ENCODE measurements at places on chromosomes 2 and 18.

- DNase-seq: no peak
These were observed 104.5 kb upstream of the YWHAQ start for GRCh38 chr2:9735335-9735734.

DNA sequence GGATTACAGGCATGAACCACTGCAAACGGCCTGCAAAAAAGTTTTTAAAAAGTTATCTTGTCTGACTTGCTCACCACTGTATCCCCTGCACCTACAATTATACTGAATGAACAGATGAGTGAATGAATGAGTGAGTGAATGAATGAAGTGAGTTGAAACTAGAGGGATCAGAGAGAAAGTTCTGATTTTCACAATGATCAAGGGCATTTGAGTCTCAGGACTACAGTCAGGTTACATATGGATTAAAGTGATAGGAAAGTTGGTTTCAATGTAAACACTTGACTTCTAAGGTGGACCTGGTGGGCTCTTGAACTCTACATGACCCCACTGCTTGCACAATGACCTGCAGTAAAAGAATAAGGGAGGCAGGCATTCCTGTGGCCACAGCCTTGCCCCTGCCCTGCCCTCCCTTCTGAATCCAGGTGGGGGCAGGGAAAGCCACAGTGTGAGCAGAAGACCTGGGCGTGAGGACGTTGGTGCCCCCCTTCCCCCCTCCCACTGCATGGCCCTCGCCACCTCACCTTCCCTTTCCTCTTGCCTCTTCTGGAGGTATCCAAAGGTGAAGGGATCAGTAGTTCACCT, 10.7 kb downstream of the C2orf80 start:
- no peak for DNase-seq

DNA sequence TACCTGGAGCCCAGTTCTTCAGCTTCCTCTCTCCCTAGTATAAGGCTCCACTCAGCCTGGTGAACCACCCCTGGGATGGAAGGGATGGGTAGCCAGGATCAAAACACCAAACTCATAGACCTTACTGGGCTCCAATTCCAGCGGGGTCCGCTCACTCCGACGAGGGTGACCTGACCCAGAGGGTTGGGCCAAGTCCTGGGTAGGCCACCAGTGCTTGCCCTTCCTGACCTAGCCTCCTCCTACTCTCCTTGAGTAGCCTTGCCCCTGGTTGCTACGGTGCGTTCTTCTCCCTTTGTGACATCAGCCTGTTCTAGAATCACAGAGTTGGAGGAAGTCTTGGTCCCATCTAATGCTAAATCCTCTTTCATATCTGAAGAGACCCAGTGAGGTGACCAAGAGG, 537 bp upstream of the STAT4 start:
- DNase-seq: no peak

DNA sequence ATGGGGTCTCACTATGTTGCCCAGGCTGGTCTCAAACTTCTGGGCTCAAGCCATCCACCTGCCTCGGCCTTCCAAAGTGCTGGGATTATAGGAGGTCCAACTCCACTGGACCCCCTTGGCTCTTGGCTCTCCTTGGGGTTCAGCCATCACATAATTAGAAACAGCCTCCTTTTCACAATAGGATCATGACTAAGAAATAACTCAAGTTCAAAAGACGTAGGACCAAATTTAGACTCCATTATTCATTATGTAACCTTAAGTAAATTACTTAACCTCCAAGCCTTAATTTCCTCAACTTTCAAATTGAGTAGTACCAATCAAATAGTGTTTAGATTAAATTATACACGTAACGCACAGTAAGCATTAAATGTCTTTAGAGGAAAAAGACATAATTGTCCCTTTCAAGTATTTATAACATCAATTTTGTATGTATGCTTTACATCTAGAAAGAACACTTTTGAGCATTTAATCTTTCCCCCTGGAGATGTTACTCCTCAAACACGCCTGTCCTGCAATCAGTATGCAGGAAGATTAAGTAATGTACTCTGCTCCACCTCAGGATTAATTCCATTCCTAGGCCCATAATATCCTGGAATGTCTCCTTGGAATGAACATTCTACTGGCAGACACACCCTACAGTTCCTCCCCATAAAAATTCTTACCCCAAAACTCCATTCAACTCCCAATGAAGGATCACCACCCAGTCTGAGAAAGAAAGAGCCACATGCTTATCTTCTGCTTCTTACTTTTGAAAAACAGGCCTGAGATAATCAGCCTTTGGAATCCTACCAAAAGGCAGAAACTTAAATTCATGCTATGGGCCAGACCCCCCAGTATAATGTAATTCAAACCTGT, 49.1 kb downstream of the COBLL1 start:
- DNase-seq: no peak

- DNase-seq: no peak
These were observed 22.6 kb downstream of the PCARE start for GRCh38 chr2:29051730-29052129.

- DNase-seq: no peak
These were observed 210.1 kb upstream of the STON1 start for GRCh38 chr2:48319863-48320262.

GRCh38 chr2:222306393-222307142, 7.8 kb upstream of the PAX3 start:
- no peak for DNase-seq

- DNase-seq: peak; percentile 20
These were observed 229.7 kb upstream of the SPRED2 start for GRCh38 chr2:65661980-65662653.

DNA sequence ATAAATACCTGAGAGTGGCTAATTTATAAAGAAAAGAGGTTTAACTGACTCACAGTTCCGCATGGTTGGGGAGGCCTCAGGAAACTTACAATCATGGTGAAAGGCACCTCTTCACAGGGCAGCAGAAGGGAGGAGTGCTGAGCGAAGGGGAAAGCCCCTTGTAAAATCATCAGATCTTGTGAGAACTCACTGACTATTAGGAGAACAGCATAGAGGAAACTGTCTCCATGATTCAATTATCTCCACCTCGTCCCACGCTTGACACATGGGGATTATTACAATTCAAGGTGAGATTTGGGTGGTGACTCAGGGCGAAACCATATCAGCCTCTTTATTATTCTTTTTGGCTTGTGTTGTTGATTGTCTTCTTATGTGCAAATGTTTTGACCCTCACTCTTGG, 76.2 kb downstream of the WDR7 start:
- no peak for DNase-seq

DNA sequence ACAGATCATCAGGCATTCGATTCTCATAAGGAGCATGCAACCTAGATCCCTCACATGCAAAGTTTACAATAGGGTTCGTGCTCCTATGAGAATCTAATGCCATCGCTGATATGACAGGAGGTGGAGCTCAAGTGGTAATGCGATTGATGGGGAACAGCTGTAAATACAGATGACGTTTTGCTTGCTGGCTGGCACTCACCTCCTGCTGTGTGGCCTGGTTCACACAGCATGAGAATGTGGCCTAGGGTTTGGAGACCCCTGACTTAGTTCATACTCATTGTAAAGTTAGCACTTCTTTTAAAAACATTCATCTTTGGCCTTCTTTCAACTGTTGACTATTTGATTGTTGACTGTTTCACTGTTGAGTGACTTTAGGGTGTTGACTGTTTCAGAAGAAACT, 8.7 kb upstream of the CHMP1B start:
- no peak for DNase-seq

GRCh38 chr2:170215021-170215420, 37.1 kb downstream of the MYO3B start:
- DNase-seq: no peak

- no peak for DNase-seq
These were observed 251.4 kb downstream of the PRKCE start for GRCh38 chr2:45902781-45903375.

All from glutamatergic neuron (in vitro differentiated cells).